Stimulated activated CD4-positive, alpha-beta T cell treated with anti-CD3 and anti-CD28 coated beads, Interleukin-2, amount 100 ng/mL, for 24 hours (primary cell): ENCODE measurements at places on chromosomes 2 and 18.

GRCh38 chr2:219210196-219210885 lies 3.8 kb downstream of the ZFAND2B start:
- no peak for DNase-seq

DNA sequence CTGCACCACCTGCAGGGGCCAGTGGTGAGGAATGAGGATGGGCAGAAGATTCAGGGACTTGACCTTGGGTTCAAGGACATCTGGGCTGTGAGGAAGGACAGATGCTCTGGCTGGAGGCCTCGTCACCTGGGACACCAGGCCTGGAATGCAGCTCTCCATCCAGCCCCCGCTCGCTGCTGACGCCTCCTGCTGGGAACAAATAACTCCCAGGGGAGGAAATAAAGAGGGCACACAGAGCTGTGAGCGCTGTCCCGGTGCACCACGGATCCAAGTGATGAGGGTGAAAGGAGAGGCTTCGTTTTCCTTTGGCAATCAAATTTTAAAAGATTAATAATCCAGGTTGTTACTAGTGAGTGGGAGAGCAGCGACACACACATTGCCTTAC lies 368.0 kb upstream of the MYT1L start:
- no peak for DNase-seq

GRCh38 chr2:229408962-229409361 lies 137.9 kb upstream of the PID1 start:
- DNase-seq: no peak

- no peak for DNase-seq
These were observed 170.5 kb upstream of the DOK6 start for GRCh38 chr18:69230204-69230603.

DNA sequence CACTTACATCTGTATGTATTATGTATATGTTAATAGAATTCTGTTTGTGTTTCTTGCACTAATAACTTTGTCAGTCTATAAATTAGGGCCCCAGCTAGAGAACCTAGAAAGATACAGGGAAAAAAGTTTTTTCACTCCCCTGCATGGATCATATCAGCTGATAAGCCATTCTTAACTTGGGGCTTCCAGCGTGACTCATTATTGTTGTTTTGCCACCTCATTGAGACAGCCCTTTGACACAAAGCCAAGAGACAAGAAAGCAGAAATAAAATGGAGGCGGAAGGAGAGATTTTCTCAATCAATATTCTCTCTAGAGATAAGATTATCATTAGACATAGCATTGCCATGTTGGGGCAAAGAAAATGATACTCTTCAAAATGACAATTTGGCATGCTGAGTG lies 93.4 kb downstream of the AKAIN1 start:
- DNase-seq: no peak

DNA sequence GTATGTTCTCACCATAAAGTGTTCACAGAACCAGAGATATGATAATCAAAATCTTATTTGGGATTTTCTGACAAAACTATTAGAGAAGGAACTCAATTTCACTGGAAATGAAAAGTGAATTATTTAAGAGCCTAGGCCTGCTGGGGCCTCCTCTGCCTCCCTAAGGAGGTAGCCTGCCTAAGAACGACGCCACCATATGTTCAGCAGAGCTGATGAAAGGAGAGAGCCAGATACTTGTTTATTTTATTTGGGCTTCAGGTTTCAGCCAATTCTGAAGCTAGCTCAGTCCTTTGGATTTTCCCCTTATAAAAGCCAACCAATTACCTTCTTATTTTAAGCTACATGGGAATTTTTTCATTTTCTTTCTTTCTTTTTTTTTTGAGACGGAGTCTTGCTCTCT lies 433.1 kb upstream of the MAP2 start:
- DNase-seq: no peak

- no peak for DNase-seq
These were observed 5.3 kb downstream of the RNU2-63P start for GRCh38 chr2:88011011-88011410.

DNA sequence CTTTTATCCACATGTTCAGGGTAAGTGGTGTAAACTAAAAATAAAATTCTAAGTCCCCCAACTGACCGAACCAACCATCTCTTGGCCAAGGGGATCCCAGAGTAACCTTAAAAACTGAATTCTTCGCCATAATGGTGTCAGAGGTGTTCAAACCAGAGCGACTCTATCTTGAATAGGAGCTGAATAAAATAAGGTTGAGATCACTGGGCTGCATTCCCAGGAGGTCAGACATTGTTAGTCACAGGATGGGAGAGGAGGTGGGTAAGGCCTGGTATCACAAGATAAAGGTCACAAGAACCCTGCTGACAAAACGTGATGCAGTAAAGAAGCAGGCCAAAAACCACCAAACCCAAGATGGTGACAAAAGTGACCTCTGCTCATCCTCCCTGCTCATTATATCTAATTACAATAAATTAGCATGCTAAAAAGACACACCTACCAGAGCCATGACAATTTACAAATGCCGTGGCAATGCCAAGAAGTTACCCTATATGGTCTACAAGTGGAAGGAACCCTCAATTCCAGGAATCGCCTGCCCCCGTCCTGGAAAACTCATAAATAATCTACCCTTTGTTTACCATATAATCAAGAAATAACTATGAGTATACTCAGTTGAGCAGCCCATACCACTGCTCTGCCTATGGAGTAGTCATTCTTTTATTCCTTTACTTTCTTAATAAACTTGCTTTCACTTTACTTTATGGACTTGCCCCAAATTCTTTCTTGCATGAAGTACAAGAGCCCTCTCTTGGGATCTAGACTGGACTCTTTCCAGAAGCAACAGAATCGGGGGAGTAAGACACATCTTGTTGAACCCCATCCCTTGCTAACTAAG lies 302.4 kb downstream of the STK39 start:
- no peak for DNase-seq

DNA sequence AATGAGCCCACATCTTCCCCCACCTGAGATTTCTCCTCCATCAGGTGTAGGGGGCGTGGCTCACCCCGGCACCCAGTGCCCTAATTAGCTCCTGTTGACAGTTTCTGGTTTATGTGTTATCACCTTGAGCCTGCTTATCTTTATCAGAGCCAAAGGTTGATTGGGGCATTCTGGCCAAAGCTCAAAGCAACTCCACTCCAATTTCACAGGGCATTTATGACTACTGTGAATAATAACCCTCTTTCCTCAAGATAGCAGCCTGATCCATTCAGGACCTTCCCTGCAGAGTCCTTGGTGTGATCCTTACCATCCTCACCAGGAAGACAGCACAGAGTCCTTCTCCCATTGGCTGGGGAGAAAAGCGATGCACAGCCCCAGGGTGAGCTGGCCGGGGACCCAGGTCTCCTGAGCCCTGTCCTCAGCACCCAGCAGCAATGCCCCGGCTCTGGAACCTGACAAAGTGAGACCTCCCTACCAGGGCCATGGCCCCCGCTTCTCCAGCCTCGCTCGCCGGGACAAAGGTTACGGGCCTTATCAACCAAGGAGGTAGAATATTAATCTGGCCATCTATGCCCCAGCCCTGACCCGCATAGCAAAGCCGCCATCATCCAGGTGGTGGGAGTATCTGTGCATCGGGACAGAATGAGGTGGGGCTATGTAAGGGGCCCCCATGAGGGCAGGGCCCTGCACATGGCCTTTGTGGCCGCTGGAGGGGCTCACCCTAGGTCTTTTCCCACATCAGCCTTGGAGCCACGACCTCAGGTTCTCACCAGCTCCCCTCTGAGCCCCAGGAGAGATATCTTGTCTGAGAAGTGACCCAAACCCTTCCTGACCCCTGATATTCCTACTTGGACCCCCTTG lies 64.5 kb downstream of the ZFP36L2 start:
- DNase-seq: no peak

DNA sequence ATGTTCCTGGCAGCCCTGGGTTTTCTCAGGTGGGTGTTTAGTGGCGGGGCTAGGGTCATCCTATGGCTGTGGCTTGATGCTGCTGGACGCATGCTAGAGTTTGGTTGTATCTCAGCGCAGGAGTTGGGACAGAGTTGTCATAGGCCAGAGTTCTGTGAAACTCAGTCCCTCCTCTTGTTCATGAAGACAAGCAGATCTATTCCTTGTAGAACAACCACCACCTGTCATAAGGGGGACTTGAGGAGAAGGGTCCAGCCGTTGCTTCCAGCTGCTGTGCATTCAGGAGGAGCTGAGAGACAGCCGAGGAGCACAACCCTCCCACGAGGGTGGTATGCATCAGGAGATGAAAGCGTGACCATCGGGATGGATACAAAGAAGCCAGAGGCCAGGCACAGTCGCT lies 26.4 kb downstream of the DCDC2C start:
- peak; percentile 6 for DNase-seq

- DNase-seq: no peak
These were observed 162.8 kb downstream of the GCA start for GRCh38 chr2:162506706-162507105.

- no peak for DNase-seq
These were observed 339.2 kb upstream of the SALL3 start for GRCh38 chr18:78640246-78640995.
